ENCODE measurements at places on chromosomes 12 and 14. TPM values are rescaled to one million over a fixed set of nuclear protein-coding genes. Genes with fewer than 3 reads are reported as not detected.

Gene PARP2
- total RNA-seq, result 28.0 TPM

- DNase-seq, result no peak
These were observed 215.6 kb upstream of the PPFIA2 start for GRCh38 chr12:81974762-81975161.

Gene CLEC4D
- total RNA-seq, result not detected

Gene ETFBKMT
- 3.1 TPM for total RNA-seq

DNA sequence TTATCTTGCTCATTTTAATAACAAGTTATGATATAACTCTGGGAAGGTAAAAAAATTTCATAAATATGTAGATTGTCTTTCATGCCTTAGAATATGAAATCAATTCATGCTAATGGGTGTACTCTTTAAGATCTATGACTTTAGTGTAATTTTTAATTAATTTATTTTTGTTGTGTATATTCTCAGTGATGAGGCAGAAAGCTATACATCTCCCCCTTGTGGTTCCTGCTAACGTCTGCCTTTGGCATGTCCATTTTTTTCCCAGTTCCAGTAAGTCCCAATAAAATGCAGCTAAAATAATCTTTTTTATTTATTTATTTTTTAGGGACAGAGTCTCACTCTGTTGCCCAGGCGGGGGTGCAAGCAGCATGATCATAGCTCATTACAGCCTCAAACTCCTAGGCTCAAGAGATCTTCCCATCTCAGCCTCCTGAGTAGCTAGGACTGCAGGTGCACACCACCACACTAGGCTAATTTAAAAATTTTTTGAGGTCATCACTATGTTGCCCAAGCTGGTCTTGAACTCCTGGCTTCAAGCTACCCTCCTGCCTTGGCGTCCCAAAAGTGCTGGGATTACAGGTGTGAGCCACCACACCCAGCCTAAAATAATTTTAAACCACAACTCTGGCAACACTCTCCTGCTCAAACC, 3.3 kb upstream of the CHURC1 start:
- peak; percentile 37 for DNase-seq

DNA sequence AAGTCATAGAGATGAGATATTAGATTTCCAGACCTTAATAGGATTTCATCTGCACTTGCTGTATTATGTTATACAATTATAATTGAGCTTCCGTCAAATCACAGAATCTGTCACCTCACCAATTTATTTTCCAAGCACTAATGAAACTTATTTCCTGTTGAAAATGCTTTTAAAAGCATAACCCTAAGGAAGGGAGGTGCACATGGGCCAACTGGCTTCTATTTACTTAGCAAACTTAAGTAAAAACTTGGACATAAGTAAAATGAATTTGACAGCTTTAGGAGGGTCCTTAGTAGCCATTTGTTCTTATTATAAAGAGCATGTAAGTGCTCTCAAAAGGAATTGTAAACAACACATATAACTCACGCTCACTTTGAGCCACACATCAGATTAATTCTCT, 462.2 kb upstream of the TMPO start:
- DNase-seq, result no peak

Gene RNASE4
- total RNA-seq, result 5.4 TPM

- DNase-seq, result no peak
These were observed 171.3 kb downstream of the TMTC2 start for GRCh38 chr12:82857911-82858533.

GRCh38 chr12:19761463-19761862, 322.2 kb downstream of the AEBP2 start:
- DNase-seq, result no peak

DNA sequence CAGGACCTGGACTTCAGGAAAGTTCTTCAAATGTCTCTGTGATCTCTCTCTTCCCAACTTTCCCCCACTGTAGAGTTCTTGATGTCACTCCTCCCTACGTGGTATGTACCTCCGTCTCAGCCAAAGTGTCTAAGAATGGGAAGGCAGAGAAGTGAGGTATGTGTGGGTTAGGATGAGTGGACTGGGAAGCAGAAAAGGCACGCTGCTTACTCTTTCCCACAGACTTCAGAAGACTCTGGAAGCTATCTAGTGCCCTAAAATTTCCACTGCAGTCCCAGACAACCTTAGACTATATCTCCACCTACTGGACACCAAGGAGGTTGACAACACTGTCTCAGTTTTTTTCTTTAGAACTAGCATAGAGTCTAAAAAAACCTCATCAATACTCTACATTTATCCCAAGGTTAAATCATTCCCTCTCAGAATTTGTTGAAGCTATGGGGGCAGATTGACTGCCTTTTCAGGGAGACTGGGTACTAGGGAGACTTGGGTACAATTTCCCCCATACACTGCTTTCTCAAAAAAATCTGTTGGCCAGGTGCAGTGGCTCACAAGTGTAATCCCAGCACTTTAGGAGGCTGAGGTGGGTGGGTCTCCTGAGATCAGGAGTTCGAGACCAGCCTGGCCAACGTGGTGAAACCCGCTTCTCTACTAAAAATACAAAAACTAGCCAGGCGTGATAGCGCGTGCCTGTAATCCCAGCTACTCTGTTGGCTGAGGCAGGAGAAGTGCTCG, 20.6 kb upstream of the ITGA5 start:
- DNase-seq, result peak; percentile 77

DNA sequence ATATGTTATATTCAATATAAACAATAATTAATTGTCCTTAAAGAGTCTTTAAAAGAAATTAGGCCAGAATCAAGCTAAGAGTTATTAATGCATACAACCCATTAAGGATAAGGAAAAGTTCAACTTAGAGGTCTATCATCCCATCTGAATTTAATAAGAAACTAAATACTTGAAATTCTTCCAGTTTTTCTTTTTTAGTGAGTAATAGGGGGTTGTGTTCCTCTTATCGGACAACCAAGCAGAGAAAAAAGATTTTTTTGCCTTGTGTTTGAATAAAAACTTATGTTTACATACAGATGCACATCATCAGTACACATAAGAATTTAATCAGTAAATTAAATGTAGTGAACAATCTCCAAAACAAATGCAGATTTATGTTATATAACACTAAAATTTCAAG, 32.5 kb downstream of the PAWR start:
- DNase-seq, result no peak

GRCh38 chr12:100443434-100443833, 30.2 kb upstream of the NR1H4 start:
- DNase-seq, result no peak

- peak; percentile 85 for DNase-seq
These were observed 20.3 kb upstream of the DRAM1 start for GRCh38 chr12:101857043-101857558.
